ENCODE measurements at places on chromosomes 1 and 21. TPM values are rescaled to one million over a fixed set of nuclear protein-coding genes. Genes with fewer than 3 reads are reported as not detected.

Gene ANXA9
- total RNA-seq: not detected

GRCh38 chr1:226884116-226884625, 13.8 kb downstream of the PSEN2 start:
- H3K4me3 ChIP-seq: no peak overlapping the region
- H3K36me3 ChIP-seq: peaks cover 48% of the 10 kb centered on the region
- DNase-seq: no peak
- H3K27me3 ChIP-seq: no peaks in the 10 kb centered on the region
- H3K4me1 ChIP-seq: peaks cover 11% of the 10 kb centered on the region
- no peak overlapping the region for H3K27ac ChIP-seq

Gene SMYD3
- total RNA-seq: 48.7 TPM

Gene NUP210L
- total RNA-seq: 0.11 TPM

DNA sequence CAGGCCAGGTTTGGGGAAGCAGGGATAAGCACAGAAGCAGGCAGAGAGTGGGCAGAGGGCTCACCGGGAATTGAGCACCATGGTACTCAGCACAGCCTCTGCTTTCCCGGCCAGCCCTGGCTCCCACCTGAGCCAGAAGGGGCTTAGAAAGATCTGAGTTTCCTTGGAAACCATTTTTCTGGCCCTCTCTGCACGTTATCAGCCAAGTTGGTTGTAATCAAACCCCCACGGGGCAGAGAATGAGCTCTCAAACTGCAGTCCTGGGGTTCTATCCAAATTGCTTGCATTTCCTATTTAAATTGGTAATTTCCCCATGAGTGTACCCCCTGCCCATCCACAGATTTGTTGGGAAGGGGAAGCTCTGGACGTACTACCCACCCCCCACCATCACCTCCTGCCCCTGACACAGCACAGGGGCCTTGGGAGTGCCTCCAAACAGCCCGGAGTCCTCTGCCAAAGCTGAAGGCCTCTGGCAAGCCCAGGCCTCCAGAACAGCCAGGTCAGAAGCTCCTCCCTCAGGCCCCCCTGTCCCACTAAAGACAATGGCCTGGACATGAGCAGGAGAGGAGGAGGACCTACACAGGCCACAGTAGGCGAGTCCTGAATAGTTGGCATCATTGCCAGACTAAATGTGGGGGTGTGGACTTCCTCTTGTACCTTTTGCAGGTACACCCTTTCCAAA, 42.7 kb upstream of the GJB5 start:
- H3K4me3 ChIP-seq: no peak overlapping the region
- H3K4me1 ChIP-seq: no peaks in the 10 kb centered on the region
- DNase-seq: no peak
- no peaks in the 10 kb centered on the region for H3K36me3 ChIP-seq
- no peaks in the 10 kb centered on the region for H3K27me3 ChIP-seq

- no peak overlapping the region for H3K4me3 ChIP-seq
- DNase-seq: no peak
- H3K36me3 ChIP-seq: peaks cover 31% of the 10 kb centered on the region
- no peaks in the 10 kb centered on the region for H3K27me3 ChIP-seq
- H3K4me1 ChIP-seq: peaks cover 8% of the 10 kb centered on the region
- H3K27ac ChIP-seq: no peak overlapping the region
Measured at GRCh38 chr1:25987951-25988350, 9.9 kb downstream of the PAFAH2 start.

Gene SLC35F3
- 14.8 TPM for total RNA-seq

DNA sequence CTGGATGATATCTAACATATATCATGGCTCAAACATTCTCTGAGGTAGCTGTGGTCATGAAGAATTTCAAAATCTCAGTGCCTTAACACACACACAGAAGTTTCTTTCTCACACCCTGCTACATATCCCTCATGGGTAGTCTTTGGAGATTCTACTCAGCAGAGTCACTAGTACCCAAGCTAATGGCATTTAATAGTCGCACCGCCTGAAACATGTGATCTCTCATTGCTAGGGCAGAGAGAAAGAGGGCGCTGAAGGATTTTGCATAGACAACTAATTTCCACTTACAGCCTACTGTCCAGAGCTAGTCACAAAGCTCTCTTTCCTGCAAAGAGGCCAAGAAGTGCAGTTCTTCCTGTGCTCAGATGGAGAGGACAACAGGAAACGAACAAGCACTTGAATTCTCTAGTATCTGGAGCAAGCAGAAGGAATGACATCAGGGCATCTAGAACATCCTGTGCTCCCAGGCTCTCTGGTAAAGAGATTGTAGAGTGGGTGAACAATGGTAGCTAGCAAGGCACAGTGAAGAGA, 183.4 kb upstream of the PTBP2 start:
- H3K27ac ChIP-seq: no peak overlapping the region
- H3K4me3 ChIP-seq: no peak overlapping the region
- H3K4me1 ChIP-seq: no peaks in the 10 kb centered on the region
- H3K27me3 ChIP-seq: no peaks in the 10 kb centered on the region

DNA sequence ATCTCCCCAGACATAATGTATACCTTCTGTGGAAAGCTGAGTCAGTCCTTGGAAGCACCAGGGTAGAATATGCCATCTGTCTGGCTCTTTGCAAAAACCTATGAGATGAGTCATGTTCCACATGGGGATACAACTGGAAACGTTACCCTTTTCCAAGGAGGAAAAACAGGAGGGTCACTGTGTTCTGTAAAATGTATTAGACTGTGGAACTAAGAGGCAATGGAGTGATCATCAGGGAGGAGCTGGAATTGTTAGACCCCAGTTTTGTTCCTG, 16.1 kb upstream of the PSMD4 start:
- H3K36me3 ChIP-seq: peaks cover 94% of the 10 kb centered on the region
- H3K27me3 ChIP-seq: no peaks in the 10 kb centered on the region
- DNase-seq: no peak

DNA sequence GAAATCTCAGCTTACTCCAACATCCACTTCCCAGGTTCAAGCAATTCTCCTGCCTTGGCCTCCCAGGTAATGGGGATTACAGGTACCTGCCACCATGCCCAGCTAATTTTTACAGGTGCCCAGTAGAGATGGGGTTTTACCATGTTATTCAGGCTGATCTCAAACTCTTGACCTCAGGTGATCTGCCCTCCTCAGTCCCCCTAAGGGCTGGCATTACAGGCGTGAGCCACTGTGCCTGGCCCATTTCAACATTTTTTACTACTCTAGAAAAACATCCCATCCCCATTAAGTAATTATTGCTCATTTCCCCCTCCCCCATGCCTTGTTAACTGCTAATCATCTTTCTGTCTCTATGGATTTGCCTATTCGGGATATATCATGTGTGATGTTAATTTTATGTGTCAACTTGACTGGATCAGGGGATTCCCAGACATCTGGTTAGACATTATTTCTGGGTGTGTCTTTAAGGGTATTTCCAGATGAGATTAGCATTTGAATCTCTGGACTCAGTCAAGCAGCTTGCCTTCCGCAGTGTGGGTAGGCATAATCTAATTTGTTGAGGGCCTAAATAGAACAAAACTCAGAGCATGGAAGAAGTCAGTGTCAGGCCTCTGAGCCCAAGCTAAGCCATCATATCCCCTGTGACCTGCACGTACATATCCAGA, 33.0 kb upstream of the ZBTB8B start:
- H3K4me1 ChIP-seq: no peaks in the 10 kb centered on the region
- DNase-seq: peak; percentile 13
- no peak overlapping the region for H3K27ac ChIP-seq

GRCh38 chr1:55127827-55128343, 87.3 kb downstream of the USP24 start:
- H3K4me3 ChIP-seq: no peak overlapping the region
- H3K27me3 ChIP-seq: no peaks in the 10 kb centered on the region
- peaks cover 85% of the 10 kb centered on the region for H3K36me3 ChIP-seq
- DNase-seq: no peak

Gene ASTN1
- 0.95 TPM for total RNA-seq

GRCh38 chr1:195141294-195141693, 1466.9 kb downstream of the KCNT2 start:
- DNase-seq: peak; percentile 52
- H3K36me3 ChIP-seq: no peaks in the 10 kb centered on the region
- H3K4me1 ChIP-seq: no peaks in the 10 kb centered on the region
- no peak overlapping the region for H3K27ac ChIP-seq
- no peak overlapping the region for H3K4me3 ChIP-seq

Gene MAN1C1
- total RNA-seq: 5.1 TPM

Gene SRSF4
- 107 TPM for total RNA-seq

Gene TNFRSF18
- 0.69 TPM for total RNA-seq

DNA sequence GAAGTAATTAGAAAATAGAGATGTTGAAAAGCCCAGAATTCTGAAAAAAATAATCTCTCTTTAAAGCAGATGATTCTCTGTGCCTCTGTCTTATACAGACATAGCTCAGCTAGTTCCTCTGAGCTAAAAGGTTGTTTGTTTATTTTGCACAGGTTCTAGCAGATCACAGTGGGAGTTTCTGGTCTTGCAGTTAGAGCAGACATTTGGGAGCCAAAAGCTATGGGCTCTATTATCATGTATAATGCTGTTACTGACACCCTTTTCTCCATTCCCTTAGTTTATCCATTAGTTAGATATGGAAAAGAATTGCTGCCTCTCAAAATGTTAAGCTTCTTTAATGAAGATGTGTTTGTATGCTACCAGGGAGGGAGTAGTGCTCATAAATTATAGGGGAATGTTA, 20.5 kb upstream of the CD55 start:
- no peaks in the 10 kb centered on the region for H3K4me1 ChIP-seq
- no peaks in the 10 kb centered on the region for H3K27me3 ChIP-seq
- no peak overlapping the region for H3K27ac ChIP-seq
- no peak overlapping the region for H3K4me3 ChIP-seq

- peaks cover 88% of the 10 kb centered on the region for H3K36me3 ChIP-seq
- H3K4me1 ChIP-seq: no peaks in the 10 kb centered on the region
- no peak overlapping the region for H3K4me3 ChIP-seq
- H3K27ac ChIP-seq: no peak overlapping the region
Measured at GRCh38 chr1:93542398-93542797, 94.5 kb downstream of the FNBP1L start.

Gene ZFYVE9
- total RNA-seq: 40.6 TPM

- H3K27me3 ChIP-seq: no peaks in the 10 kb centered on the region
- no peak overlapping the region for H3K4me3 ChIP-seq
- H3K36me3 ChIP-seq: peaks cover 5% of the 10 kb centered on the region
- H3K27ac ChIP-seq: no peak overlapping the region
Measured at GRCh38 chr1:214515544-214516433, 35.6 kb downstream of the PTPN14 start.

Gene FGGY
- total RNA-seq: 14.8 TPM

Gene VASH2
- 14.5 TPM for total RNA-seq

Gene NOS1AP
- total RNA-seq: 5.9 TPM

DNA sequence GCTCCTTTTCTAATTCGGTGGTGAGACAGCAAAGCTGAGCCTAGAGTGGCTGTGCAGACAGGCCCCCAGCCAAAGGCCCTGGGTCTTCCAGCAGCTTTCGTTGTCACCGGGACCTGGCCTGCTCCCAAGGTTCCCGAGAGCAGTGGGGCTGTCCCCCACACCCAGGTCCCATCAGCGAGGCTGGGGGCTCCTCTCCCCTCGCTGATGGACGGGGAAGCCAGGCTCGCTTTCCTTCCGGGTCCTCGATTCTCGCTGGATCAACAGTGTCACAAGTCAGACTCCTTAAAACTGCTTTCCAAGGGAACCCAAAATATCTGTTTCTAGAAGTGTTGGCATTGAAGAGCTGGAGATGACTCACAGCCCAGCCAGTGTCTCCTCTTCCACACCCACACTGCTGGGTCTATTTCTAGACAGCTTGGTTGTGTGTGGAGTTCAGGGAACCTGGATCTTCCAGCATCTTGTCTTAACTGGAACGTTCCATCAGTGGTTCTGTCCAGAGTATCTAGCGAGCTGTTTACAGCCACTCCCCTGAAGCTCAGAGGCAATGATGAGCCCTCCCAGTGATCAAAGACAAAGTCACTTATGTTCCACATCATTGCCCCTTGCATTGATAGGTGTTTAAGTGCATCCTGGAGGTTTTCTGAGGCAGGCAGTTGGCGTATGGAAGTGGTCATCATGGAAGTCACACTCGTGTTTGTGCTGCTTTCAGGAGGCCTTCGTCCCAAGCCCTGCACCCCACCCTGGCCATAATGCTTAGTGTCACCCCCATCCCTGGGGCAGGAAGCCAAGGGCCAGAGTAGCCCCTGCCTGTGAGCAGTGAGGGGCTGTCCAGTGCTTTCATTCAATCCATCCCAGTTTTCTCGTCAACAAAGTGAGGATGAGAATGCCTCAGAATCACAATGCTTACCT, 35.2 kb downstream of the RRP1 start:
- no peak overlapping the region for H3K27ac ChIP-seq
- no peaks in the 10 kb centered on the region for H3K4me1 ChIP-seq
- no peaks in the 10 kb centered on the region for H3K36me3 ChIP-seq
- H3K4me3 ChIP-seq: no peak overlapping the region

Gene FALEC
- total RNA-seq: not detected

Gene GJA5
- total RNA-seq: 1.4 TPM

- H3K4me1 ChIP-seq: no peaks in the 10 kb centered on the region
- no peaks in the 10 kb centered on the region for H3K36me3 ChIP-seq
- H3K27me3 ChIP-seq: no peaks in the 10 kb centered on the region
Measured at GRCh38 chr1:94792473-94793295, 27.5 kb upstream of the SLC44A3 start.

Gene PTPN14
- total RNA-seq: 72.6 TPM

GRCh38 chr1:179127163-179127895, 45.5 kb downstream of the TOR3A start:
- H3K27ac ChIP-seq: no peak overlapping the region
- no peak overlapping the region for H3K4me3 ChIP-seq
- no peaks in the 10 kb centered on the region for H3K27me3 ChIP-seq
- no peak for DNase-seq
- H3K4me1 ChIP-seq: no peaks in the 10 kb centered on the region
- peaks cover 34% of the 10 kb centered on the region for H3K36me3 ChIP-seq

DNA sequence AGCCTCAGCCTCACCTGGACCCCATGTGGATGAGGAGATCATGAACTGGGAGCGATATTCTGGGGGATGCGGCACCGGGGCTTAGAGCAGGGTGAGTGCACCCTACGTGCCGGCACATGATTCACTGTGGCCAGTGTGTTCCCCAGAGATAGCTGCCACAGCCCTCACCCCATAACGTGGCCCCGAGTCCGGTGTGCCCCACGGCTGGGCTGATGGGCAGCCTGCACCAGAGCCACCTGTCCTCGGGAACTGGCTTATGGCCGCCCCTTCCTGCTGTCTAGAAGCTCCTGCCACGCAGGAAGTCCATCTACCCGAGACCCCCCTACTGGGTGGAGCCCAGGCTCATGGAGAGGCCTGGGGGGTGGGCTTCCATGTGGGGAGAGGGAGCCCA, 39.1 kb upstream of the SLC19A1 start:
- peak; percentile 35 for DNase-seq
- H3K4me3 ChIP-seq: no peak overlapping the region
- H3K27me3 ChIP-seq: peaks cover 16% of the 10 kb centered on the region

GRCh38 chr1:204194771-204195170, 1.5 kb downstream of the KISS1 start:
- H3K27me3 ChIP-seq: peaks cover 25% of the 10 kb centered on the region
- H3K27ac ChIP-seq: no peak overlapping the region
- no peak for DNase-seq
- no peak overlapping the region for H3K4me3 ChIP-seq
- H3K4me1 ChIP-seq: no peaks in the 10 kb centered on the region

Gene AQP10
- not detected for total RNA-seq

Gene SH2D5
- total RNA-seq: 5.0 TPM

Gene IVL
- not detected for total RNA-seq

- H3K4me1 ChIP-seq: no peaks in the 10 kb centered on the region
- peak; percentile 87 for DNase-seq
- no peak overlapping the region for H3K4me3 ChIP-seq
- H3K27ac ChIP-seq: no peak overlapping the region
- no peaks in the 10 kb centered on the region for H3K36me3 ChIP-seq
Measured at GRCh38 chr1:58251430-58252073, 295.0 kb downstream of the OMA1 start.
